ENCODE measurements at places on chromosomes 12 and 14.

- no peak for DNase-seq
Measured at GRCh38 chr14:105273062-105273461, 24.7 kb downstream of the BTBD6 start.

- no peak for DNase-seq
Measured at GRCh38 chr12:80717856-80718255, 1.1 kb downstream of the MYF5 start.

GRCh38 chr12:103772367-103773108, 68.5 kb downstream of the NT5DC3 start:
- no peak for DNase-seq

DNA sequence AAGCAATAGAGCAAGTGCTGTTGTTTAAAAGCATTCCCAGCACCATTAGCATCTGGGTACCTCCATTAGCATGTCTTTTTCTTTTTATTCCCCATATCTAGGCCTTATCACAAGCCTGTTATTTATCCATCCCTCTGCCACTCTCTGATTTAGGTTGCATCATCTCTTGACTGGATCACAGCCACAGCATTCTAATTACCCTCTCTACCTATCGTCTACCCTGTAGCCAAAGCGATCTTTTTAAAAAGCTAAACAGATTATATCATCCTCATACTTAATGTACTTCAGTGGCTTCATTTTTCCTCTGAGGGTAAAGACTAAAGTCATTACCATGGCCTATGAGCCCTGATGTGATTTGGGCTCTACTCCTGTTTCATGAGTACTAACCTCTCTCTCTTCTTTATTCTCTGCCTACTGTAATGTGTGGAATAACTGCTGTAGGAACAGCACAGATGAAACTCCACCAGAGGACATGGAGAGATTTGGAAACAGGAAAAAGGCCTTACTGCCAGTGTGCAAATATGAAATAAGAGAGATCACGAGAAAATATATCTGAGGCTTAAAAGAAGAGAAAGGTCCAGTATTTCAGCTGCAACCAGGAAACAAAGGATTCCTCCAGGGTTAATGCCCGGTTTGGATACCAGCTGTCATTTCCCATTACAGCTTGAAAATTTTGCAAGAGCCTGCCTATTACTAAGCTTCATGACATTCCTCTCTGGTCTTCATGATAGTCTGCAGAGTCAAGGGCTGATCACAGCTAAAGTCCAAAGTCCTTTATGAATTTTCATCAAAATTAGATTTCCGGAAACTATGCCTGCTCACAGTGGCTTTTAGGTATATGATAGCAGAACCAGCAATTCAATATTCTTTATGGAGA, 422.5 kb upstream of the PDE3A start:
- peak; percentile 85 for DNase-seq

DNA sequence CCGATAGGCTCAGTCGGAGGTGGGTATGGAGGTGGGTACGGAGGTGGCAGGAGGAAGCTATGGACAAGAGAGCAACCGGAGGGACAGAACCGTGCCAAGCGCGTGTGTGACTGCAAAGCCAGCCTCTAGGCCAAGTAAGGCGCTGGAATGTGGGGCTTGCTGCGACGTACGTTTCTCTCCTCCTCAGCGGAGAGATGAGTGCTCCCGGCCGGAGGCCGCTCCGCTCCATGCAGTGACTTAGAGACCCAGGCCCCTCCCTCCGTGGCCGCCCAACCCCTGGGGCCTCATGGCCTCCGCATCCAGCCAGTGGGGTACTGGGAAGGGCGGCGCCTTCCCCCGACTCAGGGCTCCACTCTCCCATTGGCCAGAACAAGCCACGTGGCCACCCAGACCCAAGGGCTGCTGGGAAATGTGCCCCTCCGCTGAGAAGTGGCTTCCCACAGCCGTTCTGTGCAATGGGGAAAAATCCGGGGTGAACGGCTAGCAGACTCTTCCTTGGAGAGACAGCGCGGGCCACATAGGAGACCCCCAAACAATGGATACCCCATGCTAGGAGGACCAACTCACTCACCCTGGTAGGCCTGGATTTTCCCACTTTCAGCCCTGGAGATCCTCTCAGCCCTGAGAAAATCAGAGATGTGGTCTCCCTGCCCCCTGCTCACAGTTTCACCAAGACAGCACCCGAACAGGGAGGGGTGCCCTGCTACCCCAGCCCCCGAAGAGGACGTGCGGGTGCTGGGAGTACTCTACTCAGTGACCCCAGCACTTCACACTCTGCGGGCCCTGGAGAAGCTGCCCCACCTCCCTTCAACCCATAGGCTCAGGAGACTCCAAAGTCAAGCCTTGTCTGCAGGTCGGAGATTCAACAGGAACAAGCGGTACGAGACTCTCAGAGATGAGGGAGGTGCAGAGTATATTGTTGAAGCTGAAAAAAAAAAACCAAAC, 66.7 kb downstream of the RIMBP2 start:
- DNase-seq, result no peak

GRCh38 chr14:103501921-103502669, 20.5 kb downstream of the CKB start:
- no peak for DNase-seq

DNA sequence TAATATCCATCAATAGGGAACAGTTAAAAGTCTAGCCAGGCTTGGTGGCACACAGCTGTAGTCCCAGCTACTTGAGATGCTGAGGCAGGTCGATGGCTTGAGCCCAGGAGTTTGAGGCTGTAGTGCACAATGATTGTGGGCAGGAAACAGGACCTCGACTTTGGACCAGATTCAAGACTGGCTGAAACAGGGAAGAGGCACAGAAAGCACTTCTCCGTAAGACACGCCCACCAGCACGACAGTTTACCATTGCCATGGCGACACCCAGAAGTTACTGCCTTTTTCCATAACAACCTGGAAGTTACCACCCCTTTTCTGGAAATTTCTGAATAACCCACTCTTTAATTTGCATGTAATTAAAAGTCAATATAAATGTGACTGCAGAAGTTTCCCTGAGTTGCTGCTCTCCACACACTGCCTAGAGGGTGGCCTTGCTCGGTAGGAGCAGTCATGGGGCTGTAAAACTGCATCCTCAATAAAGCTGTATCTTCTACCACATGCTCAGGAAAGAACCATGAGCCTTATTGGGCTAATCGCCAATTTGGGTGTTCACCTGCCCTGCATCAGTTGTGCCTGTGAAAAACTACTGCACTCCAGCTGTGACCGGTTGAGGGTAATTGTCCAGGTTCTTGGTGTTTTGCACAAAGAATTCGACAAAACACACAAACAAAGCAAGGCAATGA, 4.6 kb upstream of the LRRC23 start:
- peak; percentile 42 for DNase-seq

- DNase-seq, result peak; percentile 13
Measured at GRCh38 chr12:57096099-57096572, 7.2 kb downstream of the NAB2 start.
